ENCODE measurements at places on chromosomes 16 and 17.

GRCh38 chr17:27349540-27350021 is 55.7 kb downstream of the WSB1 start:
- no peak for DNase-seq

DNA sequence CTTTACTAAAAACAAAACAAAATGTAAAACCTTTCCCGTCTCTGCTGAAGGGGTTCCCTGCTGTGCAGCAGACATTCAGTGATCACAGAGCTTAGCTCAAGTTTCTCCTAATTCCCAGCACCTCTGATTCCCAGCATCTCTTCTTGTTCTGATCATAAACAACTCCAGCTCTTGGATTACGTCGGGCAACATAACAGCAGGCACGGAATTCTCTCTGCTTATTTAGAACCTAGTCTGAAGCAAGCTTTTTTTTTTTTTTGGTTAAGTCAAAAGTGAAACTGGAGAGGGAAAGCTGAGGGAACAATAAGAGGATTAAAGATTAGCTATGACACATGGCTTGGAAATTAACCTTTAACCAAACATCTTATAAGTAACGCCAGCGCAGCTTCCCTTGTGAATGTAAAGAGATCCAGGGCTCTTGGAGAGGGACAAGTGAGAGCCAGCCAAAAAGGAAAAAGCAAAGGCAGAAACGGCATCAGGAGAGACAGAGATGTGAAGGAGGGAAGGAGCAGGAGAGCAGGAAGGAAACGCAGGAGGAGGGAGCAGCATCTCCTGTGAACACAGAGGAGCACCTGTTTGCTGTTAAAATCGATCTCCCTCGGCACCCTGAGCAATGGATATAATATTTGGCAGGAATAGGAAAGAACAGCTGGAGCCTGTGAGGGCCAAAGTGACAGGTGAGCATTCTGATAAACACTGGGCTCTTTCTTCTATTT is at the start of gene BCO1:
Gene BCO1, plus strand, starts transcription at position 394 of the 716 bp plus-strand sequence. Its CDS starts 220 bp downstream, at position 614.
- DNase-seq, result no peak

GRCh38 chr16:47358816-47359215 is 102.0 kb downstream of the ITFG1 start:
- no peak for DNase-seq

- DNase-seq, result peak; percentile 45
Measured at GRCh38 chr16:87956365-87957231, 5.4 kb downstream of the BANP start.

GRCh38 chr16:66325717-66326376 is 40.6 kb upstream of the CDH5 start:
- DNase-seq, result no peak

DNA sequence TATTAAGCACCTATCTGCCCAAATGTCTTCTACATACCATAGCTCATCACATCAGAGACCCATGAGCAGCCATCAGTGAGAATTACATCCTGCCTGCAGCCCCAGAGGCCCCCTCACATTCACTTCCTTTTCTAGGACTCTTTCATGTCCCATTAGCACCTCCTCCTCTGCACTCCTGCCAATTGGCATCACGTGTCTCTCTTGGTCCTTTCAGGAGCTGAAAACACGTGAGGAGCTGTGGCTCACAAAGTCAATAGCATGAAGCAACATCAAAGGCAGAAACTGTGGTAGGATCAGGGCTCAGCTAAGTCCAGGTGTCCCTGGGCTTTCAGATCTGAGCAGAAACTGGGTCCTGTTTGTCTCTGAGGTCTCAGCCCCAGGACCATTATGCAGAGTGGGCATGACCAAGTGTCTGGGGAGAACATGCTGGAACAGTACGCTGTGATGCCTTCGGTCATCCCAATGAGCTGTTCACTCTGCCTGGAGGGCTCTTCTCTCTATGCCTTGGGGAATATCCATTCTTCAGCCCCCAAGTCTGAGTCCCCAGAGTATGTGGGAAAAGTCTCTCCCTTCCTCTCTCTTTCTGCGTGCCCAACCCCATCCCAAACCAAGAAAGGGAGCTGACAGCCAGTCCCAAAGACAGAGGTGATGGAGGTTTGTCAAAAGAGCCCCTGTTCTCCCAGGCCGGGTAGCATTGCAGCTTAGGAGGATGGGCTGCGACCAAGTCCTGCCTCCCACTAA is 457.0 kb upstream of the CDH5 start:
- no peak for DNase-seq

GRCh38 chr16:66740010-66740409 is 11.4 kb downstream of the DYNC1LI2 start:
- DNase-seq, result no peak

DNA sequence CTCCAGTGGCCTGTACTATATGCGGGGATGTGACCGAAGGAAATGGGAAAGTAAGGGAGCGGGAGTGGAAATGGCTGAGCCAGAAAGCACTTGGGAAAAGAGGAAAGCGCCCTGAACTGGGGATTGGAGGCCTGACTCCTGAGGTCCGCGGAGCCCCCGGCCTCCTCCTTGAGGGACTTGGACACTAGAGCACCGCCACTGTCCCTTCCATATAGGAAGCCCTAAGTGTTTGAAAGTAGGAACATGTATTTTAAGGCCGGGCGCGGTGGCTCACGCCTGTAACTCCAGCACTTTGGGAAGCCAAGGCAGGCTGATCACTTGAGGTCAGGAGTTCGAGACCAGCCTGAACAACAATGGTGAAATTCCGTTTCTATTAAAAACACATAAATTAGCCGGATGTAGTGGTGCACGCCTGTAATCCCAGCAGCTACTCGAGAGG is 530 bp upstream of the ZDHHC7 start:
- DNase-seq, result no peak

- no peak for DNase-seq
Measured at GRCh38 chr17:80064696-80065095, 28.3 kb downstream of the CCDC40 start.

DNA sequence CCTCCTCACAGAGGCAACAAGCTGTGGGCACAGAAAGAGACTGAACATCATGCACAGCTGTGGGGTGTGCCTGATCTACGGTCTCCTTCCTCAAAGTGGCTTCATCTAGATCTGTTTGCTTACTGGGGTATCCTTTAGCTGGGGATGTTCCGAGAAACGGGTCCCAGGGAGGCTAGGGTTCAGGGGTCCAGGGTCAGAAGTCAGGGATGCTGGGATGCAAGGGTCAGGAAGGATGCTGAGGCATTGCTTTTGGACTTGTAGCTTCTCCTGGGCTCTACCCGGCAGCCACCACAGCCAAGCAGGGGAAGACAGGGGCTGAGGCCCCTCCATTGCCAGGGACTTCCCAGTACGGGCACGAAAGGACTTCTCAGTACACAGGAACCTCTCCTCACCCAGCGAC is 6.6 kb downstream of the CD300LG start:
- DNase-seq, result no peak

All from stimulated activated CD4-positive, alpha-beta T cell treated with anti-CD3 and anti-CD28 coated beads, TNF-alpha, amount 100 ng/mL, for 4 hours (primary cell).